ENCODE measurements at places on chromosomes 1 and 21.

DNA sequence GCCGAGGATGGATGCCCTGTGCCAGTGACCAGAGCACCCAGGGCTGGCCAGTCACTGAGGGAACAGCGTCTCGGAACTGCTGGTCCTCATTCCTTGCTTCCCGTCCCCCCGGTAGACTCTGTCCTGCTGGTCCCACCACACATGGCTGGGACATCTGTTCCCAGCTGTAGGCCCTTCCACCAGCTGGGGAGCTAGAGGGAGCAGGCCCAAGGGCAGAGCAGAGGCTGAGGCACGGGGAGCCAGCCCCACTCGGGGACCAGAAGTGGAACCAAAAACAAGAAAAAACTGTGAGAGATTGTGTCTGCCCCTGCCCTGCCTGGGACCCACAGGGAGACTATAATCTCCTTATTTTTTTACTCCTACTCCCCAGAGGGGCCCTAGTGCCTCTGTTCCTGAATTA lies 23.8 kb downstream of the ATP8B2 start:
- DNase-seq = no peak

DNA sequence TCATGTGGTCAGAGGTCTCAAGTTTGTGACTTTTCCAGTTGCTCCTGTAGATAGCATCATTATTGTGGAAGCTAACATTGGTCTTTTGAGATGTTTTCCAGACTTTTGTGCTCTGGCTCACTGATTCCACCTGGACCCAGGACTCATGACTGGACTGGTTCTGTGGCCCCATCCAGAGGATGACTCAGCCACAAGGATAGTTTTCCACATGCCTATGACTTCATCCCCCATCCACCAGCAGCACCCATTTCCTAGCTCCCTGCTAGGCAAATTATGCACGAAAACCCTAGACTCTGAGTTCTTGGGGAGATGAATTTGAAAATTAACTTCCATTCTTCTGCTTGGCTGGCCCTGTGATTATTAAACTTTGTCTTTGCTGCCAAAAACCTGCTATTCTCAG lies 949.3 kb downstream of the MRPL39 start:
- no peak for DNase-seq

GRCh38 chr1:3366126-3367051 lies 88.1 kb upstream of the ARHGEF16 start:
- DNase-seq = no peak

GRCh38 chr1:175210744-175211143 lies 18.2 kb upstream of the KIAA0040 start:
- no peak for DNase-seq

DNA sequence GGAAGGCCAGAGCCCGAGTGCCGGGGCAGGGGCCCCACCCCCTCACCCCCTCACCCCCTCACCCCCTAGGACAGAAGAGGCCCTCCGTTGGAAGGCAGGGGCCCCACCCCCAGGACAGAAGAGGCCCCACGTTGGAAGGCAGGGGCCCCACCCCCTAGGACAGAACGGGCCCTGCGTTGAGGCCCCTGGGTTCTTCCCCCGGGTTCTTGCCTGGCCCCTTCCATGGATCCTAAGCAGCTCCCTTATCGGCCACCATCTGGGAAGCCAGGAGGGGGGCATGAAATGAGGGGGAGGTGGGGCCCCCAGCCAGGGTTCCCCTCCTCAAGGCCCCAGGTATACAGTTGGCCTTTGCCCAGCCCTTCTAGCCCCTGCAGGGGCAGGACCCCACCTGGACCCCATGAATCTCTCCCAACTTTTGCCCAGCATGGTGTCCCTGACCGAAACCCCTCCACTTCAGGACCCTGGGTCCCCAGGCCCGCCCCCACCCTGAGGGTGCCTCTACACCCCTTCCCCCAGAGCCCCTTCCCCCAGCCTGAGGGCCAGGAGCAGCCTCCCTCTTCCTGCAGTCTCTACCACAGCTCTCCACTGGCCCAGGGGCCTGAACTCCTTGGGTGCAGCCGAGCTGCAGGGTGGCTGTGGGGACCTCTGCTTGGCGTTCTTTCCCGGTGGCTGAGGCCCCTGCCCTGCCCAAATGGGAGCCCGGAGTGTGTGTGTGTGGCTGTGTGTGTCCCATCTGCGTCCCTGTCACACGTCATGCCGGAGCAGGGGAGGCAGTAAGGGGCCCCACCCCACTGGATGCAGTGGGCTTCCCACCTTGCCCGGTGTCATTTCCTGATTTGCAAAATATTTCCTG lies 4.3 kb upstream of the VWA1 start:
- no peak for DNase-seq

DNA sequence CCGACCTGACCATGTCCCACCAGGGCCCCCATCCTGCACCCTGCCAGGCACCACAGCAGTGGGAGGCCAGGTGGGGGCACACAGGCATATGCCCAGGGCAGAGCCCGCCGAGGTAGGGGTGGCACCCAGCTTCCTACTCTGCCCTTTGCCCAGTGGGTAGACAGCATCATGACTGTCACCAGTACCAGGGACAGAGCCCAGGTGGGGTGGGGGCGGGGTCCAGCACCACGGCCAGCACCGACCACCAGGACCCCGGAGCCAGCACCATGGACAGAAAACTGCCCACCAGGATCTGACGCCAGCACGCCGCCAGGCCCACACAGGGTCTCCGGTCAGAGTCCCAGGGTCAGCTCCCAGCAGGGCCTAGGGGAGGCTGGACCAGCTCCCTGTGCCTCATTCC lies 3.8 kb downstream of the TAS1R3 start:
- DNase-seq = no peak

GRCh38 chr1:106831511-106831910 lies 225.0 kb upstream of the PRMT6 start:
- DNase-seq = no peak

DNA sequence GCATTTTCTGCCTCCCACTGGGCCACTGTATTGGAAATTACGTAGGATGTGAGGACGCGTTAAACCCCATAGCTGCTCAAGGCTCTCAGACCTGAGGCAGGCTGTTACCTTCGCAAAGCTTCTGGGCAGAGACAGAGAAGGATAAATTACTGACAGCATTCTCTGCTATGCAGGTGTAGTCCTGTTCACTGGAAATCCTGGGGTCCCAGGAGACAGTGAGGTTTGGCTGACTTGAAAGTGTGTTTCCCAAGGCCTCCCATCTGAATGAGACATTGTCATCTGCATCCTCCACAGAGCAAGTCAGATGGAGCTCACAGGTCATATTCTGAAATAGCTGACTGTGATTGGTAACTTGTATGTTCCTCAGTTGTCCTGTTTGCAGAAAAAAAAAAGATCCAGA lies 32.0 kb downstream of the SLAMF6 start:
- no peak for DNase-seq

GRCh38 chr1:1437904-1438376 lies 2.5 kb downstream of the VWA1 start:
- DNase-seq = no peak

DNA sequence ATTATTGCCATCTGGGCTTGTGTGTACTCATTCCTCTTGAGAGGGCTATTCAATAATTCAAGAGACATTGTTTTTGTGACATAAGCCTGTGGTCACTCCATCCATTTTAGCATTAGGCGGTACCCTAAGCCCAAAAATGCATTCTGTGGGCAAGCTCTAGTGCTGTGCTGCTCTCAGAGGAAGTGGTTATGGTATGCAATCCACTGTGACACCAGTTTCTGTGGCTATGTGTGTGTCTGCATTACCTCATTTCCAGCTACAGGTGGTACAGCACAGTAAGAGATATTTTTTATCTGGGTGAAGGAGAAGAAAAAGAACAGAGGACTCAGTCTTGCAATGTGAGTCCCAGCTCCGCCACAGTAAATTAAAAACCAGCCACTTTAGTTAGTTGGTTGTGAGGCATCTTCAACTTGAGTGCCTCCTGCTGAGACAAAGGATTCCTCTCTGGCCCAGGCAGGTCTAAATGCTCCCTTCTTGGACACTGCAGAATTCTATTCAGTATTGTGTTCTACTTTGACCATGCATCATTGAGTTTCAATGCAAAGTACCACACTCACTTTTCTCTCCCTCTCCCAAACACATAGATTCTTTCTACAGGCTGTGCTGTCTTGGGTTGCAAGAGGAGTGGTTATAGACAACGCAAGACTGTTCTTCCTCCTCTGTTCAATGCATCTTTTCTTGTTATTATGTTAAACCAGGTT lies 777.8 kb upstream of the BRINP3 start:
- DNase-seq = no peak

DNA sequence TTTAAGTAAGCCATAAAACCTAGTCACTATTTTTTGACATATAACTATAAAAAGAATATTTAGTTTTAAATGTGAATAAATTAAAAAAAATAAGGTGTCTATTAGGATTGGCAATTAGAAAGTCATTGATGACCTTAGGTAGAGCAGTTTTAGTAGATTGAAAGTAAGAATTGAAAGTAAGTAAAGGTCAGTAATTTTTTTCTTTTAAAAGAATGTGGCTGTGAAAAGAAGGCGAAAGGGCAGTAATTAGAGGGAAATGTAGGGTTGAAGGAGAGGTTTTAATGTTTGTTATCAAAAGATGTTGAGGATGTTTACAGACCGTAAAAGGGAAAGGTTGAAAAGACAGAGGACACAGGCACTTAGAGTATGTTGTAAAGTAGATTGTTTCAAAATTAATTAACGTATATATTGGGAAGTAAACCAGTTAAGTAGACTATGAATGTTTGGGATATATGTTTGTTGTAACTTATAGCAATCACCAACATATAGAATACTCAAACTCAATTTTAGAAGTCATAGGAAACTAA lies 41.0 kb downstream of the ZFYVE9 start:
- DNase-seq = no peak

GRCh38 chr1:169005776-169006175 lies 100.7 kb upstream of the ATP1B1 start:
- DNase-seq = no peak

GRCh38 chr1:100536031-100536430 lies 1.9 kb upstream of the GPR88 start:
- DNase-seq = no peak

GRCh38 chr1:209624558-209625549 lies 27.4 kb downstream of the LAMB3 start:
- no peak for DNase-seq

- DNase-seq = no peak
Measured at GRCh38 chr1:65458730-65459396, 38.4 kb downstream of the LEPR start.

- no peak for DNase-seq
Measured at GRCh38 chr1:183812686-183813569, 8.0 kb downstream of the RGL1 start.

GRCh38 chr21:37047079-37047478 lies 25.8 kb downstream of the PIGP start:
- no peak for DNase-seq

- DNase-seq = no peak
Measured at GRCh38 chr1:6037338-6037762, 8.3 kb upstream of the KCNAB2 start.

- no peak for DNase-seq
Measured at GRCh38 chr1:247370786-247371732, 39.4 kb upstream of the ZNF496 start.

GRCh38 chr1:70778056-70778762 lies 269.4 kb downstream of the PTGER3 start:
- DNase-seq = no peak

DNA sequence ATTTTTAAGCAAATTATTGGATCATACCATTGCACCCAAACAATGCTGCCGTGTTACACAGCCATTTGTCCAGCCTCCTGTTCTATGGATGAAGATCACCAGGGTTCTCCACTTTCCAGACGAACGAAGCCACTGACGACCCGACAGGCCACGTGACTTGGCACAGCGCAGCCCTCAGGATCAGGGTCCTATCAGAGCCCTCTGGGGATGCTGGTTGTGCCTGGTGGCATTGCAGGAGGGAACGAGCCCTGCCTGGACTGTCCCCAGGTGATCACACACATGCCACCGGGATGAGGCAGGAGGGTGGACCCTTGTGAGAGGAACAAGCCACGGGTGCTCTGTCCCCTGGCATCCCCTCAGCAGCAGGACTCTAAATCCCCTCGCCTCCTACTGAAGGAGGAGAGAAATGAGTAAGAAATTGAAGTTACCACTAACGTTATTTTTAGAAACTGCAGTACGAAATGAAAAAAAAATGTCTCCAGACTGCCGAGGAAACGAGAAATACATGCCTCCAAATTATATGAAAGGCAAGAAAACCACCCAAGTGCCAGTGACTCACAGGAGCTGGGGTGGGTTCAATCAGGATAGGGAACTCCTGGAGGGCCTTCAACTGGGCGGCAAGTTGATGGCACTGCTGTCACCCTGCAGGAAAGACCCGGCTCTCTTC lies 58.7 kb upstream of the PDE9A start:
- DNase-seq = no peak

DNA sequence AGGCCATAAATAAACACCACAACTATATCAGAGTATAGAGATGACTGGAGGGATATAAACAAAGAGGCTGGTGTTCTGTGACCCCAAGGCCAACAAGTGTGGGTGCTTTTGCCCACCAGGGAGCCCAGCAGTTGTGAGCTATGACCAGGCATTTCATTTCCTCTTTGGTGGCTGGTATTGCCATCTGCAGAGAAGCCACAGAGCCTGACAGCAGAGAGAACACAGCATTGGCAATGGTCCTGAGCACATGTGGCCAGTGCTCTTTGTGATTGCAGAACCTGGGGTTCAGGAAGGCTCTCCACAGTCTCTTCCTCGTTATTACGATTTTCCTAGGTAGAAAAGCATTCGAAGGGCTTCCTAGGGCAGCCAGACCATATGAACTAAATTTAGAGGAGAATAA lies 112.3 kb downstream of the TM2D1 start:
- DNase-seq = no peak

GRCh38 chr1:209743145-209743482 lies 12.7 kb upstream of the TRAF3IP3 start:
- no peak for DNase-seq
